Right lung (tissue), 10 donors: ENCODE measurements at places on chromosomes 11 and 22. TPM values are rescaled to one million over a fixed set of nuclear protein-coding genes. Genes with fewer than 3 reads are reported as not detected.

NXPE1 gene
- 0.04 TPM for polyA plus RNA-seq

KMT2A gene
- 52.8 TPM for polyA plus RNA-seq

PKNOX2 gene
- 18.1 TPM for polyA plus RNA-seq

C11orf52 gene
- 12.3 TPM for polyA plus RNA-seq

PEX16 gene
- 12.9 TPM for polyA plus RNA-seq

ROBO4 gene
- 42.5 TPM for polyA plus RNA-seq

SLC25A22 gene
- 25.4 TPM for polyA plus RNA-seq

BAD gene
- polyA plus RNA-seq: 87.5 TPM

APOBEC3A gene
- polyA plus RNA-seq: 0.40 TPM

TP53AIP1 gene
- polyA plus RNA-seq: 0.48 TPM

SMIM35 gene
- 0.51 TPM for polyA plus RNA-seq

MMP11 gene
- polyA plus RNA-seq: 8.4 TPM

KLHDC7B gene
- polyA plus RNA-seq: 0.05 TPM

APOL5 gene
- not detected for polyA plus RNA-seq

TST gene
- polyA plus RNA-seq: 31.4 TPM

HTR3B gene
- polyA plus RNA-seq: 0.14 TPM

OR4C11 gene
- polyA plus RNA-seq: not detected

OR52I2 gene
- polyA plus RNA-seq: not detected

CNIH2 gene
- 3.7 TPM for polyA plus RNA-seq

CSF2RB gene
- polyA plus RNA-seq: 3.7 TPM

TANGO2 gene
- polyA plus RNA-seq: 15.3 TPM

CDCA5 gene
- 25.1 TPM for polyA plus RNA-seq

SLC22A12 gene
- not detected for polyA plus RNA-seq

CNTF gene
- polyA plus RNA-seq: 1.2 TPM

RAG2 gene
- 0.73 TPM for polyA plus RNA-seq

TSPO gene
- polyA plus RNA-seq: 43.8 TPM

MMP12 gene
- not detected for polyA plus RNA-seq

UBQLNL gene
- 2.0 TPM for polyA plus RNA-seq

MUC2 gene
- 0.26 TPM for polyA plus RNA-seq

CSNK2A3 gene
- polyA plus RNA-seq: 1.0 TPM

APOL2 gene
- 32.7 TPM for polyA plus RNA-seq

FAM180B gene
- polyA plus RNA-seq: 0.30 TPM

PGA4 gene
- 0.67 TPM for polyA plus RNA-seq

PLAAT4 gene
- polyA plus RNA-seq: 8.9 TPM

KCNE3 gene
- 15.5 TPM for polyA plus RNA-seq

OR52N4 gene
- not detected for polyA plus RNA-seq

LRRC32 gene
- 31.6 TPM for polyA plus RNA-seq

SLC6A5 gene
- not detected for polyA plus RNA-seq

SYCE3 gene
- not detected for polyA plus RNA-seq

MFNG gene
- 13.5 TPM for polyA plus RNA-seq
